Stimulated activated CD4-positive, alpha-beta T cell treated with anti-CD3 and anti-CD28 coated beads, Interleukin-2, amount 100 ng/mL, for 48 hours (primary cell): ENCODE measurements at places on chromosomes 2 and 18.

- DNase-seq = no peak
Measured at GRCh38 chr18:23137097-23137635, 1.9 kb downstream of the CABLES1 start.

DNA sequence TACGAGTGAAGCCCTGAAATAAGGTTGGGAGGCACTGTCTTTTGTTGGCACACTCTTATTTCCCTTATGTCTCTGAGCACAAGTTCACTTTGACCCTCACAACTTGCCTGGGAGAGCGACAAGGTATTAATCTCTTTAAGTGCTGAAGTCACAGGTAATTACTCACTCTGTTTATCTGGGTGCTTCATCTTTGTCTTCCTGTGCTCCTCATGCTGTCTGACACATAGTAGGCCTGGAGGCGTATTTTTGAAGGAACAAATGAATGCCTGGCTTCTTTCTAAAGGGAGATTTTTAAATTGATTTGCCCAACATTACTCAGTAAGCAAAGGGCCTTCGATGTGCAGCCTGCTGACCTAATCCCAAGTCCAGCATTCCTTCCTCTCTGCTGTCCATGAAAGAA lies 507.1 kb upstream of the TNP1 start:
- DNase-seq = no peak

DNA sequence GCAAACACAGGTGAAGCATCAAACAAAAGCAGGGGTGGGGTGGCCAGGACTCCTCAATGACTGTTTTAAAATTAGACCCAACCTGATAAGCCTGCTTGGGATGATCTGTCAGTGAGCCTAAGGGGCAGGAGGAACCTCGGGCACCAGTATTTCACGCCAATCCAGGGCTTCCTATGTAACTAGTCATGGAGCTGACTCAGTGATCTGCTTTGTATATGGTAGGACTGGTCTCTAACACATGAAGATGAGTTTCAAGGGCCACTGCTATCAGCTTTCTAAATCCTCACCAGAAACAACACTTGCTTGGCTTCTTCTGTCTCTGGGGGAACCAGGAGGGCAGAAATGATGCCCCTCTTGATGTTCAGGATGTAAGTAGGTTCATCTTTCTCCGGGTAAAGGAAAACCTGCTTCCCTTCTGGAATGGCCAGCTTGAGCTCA lies 6.2 kb downstream of the APOB start:
- no peak for DNase-seq

GRCh38 chr2:188291617-188292347 lies at the start of gene GULP1:
Gene GULP1 (plus strand): TSS chr2:188291874. CDS start chr2:188477703, 185,829 bp downstream.
- DNase-seq = no peak

DNA sequence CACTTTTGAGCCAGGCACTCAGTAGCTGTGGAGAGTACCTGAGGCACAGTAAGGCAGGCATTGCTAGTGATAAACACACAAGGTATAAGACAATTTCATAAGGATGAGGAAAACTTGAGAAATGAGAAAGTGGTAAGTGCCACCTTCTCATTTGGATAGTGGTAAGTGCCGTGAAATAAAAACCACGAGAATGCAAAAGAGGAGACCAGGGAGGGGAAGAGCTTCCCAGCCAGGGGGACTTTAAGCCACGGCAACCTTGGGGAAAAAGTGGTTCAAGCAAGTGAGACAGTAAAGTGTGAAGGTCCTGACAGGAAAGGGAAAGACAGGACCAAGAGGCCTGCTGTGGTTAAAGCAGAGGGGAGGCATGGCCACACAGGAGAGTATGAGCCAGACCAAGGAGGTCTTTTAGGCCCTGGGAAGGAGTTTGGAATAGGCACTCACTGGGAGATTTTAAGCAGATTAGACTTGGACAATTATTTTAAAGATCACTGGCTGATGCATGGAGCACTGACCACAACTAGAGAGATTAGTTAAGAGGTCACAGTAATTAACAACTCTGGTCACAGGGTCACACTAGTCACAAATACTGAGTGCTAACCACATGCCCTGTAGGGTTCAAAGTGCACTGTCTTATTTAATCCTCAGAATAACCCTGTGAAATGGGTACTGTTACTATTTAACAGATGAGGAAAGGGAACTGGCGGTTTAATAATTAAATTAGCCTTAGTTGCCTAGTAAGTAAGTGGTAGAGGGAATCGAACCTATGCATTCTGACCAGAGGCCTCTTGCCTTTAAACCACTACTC lies 50.1 kb downstream of the THOC1 start:
- DNase-seq = no peak

DNA sequence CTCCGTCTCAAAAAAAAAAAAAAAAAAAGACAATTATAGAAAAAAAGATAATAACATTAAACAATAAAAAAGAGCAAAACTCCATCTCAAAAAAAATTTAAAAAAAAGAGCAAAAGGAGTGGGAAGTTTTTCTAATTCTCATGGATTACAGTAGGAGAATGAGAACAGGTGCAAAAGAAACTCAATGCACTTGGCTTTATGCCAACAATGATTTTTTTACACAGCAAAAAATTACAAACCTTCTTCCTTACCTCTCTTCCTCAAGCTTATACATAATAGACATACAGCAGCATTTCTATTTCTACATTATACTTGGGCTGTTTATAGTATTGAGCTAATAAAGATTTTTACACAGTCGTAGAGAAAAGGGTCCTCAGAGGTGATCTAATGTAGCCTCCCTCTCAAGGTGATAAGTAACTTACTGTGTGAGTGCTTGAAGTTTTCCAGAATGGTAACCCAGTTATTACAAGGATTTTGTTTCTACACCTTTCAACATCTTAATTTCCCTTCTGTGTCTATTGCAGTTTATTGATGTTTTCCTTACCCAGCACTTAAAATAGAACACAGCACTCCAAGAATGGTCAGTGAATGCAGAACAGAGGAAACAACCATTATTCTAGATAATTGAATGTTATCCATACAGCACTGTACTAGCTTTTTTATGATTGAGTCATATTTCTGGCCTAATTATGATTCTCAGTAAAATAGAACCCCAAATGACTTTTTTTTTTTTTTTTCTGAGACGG lies 34.9 kb upstream of the RNF138 start:
- DNase-seq = no peak

- DNase-seq = no peak
Measured at GRCh38 chr2:85162746-85163301, 29.6 kb downstream of the TCF7L1 start.

- no peak for DNase-seq
Measured at GRCh38 chr18:33957707-33958106, 267.0 kb downstream of the NOL4 start.

- no peak for DNase-seq
Measured at GRCh38 chr2:97988722-97989121, 7.0 kb downstream of the TMEM131 start.

- DNase-seq = no peak
Measured at GRCh38 chr2:136091899-136092298, 26.1 kb downstream of the CXCR4 start.
